Bone marrow (tissue), 2 donors: ENCODE measurements at places on chromosomes 5 and 9.

DNA sequence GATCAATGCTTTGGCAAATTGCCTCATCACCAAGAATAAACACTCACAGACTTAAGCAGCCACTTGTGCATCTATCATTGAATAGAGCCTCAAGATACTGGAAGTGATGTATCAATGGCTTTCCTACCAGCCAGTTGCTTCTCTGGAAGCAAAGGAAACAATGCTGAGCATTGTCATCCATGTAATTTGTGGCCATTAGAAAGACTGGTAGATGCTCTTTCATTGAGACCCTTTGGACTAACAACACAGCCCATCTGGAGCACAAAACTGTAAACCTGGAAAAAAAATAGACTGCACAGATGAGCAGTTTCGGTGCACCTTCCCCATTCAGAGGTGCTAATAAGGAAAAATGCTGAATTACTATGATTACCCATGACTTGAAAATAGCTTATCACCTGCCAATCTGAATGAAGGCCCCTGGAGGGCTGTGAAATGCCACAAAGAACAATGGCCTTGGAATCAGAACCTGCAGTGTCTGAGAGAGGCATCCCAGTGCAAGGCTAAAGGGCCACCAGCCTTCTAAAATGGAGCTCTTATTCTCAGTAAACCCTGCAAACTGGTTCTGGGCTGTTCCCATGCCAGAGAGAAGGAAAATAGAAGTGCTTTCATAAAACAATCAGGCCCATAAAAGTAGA, 127.5 kb downstream of the RFK start:
- DNase-seq = no peak

DNA sequence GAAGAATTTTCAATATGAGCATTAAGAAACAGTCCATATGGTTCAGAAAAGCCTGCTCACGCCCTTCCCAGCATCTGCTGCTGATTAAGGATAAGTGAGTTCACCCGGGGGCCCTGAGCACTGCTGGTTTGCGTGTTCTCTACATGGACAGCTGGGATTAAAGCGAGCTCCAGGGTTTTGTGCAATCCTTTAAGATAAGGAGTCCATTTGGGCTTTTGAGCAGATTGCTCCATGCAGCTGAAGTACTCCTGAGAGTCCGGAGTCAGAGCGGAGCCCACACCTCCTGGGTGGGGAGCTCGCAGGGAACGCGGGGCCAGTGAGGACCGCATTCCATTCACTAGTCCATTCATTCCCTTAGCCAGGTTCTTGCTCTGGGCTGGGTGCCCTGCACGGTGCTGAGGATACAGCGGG, 149.3 kb upstream of the COL5A1 start:
- DNase-seq = no peak

DNA sequence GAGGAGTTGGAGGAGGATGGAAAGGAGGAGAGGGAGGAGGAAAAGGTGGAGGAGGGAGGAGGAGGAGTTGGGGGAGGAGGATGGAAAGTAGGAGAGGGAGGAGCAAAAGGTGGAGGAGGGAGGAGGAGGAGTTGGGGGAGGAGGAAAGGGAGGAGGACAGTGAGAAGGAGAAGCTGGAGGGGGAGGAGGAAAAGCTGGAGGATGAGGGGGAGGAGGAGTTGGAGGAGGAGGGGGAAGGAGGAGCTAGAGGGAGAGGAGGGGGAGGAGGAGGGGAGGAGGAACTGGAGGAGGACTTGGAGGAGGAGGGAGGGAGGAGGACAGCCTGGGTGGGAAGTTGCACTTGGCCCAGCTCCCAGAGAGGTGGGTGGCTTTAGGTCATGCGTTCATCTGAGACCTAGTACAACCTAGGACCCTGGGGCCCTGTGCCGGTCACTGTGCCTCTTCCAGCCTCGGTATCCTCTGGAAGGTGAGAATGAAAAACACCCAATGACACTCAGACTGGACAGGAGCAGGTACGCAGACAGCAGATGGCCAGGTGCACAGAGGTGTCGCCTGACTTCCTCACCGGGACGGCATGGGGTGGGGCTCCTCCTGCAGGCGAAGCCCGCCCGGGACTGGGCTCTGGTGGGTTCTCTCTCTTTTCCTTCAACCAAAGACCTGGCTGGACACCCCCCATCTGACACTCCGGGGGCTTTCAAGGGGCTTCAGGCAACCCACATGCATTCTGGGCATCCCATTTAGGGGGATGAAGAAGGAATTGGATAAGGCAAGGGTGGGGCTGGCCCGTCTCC, 12.2 kb upstream of the SLC2A6 start:
- DNase-seq = no peak

DNA sequence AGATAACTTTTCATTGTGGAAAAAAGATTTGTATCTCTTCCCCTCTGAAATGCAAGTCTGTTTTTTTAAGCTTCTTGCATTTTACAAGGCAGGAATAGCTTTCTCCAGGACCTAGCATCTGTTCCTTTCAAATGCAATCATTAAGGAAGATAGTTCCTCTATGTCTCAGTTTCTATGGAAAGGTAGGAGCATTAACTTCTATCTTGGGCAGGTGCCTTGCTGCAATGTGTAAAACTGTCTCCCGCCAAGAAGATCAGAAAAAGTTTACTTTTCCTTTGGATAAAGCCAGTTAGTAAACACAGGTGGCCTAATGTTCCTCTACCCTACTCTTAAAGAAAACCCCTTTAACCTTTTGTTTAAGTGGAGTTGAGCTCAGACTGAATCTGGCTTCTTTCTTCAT, 560.6 kb upstream of the CYLC2 start:
- DNase-seq = no peak

- no peak for DNase-seq
Observed at GRCh38 chr9:130829762-130830161, 5.3 kb upstream of the ABL1 start.

DNA sequence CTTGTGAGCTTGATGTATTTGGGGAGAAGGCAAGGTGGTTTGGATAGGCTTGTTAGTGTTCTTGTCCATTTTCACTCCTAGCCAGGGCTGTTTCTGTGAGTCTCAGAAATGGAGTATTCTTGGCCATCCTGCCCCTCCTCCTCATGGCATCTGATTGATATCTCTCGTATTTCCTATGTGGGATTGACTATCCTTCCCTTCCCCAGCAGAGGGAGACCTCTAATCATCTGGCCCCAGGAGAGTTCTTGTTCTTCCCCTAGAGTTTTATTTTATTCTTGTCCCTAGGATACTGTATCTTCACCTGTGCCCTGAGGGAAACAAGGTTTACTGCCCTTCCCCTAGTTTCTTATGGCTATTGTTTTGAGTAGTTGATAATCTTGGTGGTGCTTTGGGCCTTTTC, 114.4 kb downstream of the VPS13A start:
- DNase-seq = no peak

DNA sequence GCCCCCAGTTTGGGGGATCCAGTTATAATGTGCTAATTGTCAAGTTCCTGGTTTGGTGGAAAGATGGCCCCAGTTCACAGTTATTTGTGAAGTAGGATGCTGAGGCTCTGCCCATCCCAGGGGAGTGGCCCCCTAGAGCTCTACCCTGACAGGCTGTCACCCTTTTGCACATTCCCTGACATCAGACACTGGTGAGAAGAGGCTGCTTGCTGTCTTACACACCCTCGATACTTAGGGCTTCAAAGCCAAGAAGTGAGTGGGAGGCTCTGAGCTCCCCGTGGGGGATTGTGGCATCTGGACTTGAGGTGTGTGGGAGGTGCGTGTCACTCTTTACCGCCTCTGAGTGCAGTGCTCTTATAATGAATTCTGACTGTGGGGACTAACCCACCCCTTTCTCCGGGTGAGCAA, 168.5 kb downstream of the DOCK2 start:
- DNase-seq = no peak

GRCh38 chr9:133340256-133340655, 4.3 kb upstream of the SURF6 start:
- no peak for DNase-seq

DNA sequence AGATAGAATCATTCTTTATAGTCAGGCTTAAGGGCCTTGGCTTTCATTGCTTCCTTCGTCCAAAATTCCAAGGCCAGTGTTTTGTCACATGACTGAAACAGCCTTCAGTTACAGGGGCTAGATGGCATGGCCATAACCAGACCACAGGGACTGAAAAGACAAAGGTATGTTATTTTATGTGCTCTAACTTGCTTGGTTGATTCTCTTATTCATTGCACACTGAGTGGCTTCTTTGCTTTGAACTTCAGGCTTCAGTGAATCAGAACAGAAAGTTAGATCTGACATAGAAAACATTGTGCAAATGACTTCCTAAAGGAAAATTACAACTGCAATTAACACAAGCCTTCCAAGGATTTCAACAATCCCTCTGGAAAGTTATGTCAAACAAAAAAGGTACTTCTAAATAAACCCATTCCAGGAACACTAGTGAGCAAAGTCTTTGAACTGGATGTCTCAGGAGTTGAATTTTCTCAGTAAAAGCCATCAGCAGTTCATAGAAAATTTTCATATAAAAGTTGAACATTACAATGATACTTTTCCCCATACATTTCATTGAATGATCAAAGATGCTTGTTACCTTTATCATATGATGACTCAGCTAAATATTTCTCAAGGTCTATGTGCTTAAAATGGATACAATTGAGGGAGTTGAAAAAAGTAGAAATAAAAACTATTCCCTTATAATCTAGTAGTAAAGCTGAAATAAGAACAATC, 355.3 kb downstream of the TMEM232 start:
- DNase-seq = no peak

DNA sequence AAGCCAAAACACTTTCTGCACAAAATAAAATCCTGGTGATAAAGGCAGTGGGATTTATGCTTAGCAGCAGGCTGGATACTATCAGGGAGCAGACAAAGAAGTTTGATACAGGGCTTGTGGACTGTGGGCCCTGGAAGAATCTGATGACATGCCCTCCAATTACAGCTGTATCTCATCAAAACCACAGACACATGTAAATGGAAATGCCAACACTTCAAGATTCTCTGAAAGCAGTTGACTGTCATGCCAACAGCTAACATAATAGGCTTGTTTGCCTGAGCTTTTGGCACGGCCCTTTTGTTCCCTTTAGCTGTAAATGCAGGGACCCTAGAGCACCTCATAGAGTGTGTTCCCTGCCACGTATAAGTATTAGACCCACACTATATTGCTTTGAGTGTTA, 114.4 kb downstream of the STK32A start:
- no peak for DNase-seq

- DNase-seq = no peak
Observed at GRCh38 chr9:134335061-134335460, 8.8 kb downstream of the RXRA start.

GRCh38 chr5:8825139-8825757, 720.6 kb downstream of the SEMA5A start:
- DNase-seq = no peak

DNA sequence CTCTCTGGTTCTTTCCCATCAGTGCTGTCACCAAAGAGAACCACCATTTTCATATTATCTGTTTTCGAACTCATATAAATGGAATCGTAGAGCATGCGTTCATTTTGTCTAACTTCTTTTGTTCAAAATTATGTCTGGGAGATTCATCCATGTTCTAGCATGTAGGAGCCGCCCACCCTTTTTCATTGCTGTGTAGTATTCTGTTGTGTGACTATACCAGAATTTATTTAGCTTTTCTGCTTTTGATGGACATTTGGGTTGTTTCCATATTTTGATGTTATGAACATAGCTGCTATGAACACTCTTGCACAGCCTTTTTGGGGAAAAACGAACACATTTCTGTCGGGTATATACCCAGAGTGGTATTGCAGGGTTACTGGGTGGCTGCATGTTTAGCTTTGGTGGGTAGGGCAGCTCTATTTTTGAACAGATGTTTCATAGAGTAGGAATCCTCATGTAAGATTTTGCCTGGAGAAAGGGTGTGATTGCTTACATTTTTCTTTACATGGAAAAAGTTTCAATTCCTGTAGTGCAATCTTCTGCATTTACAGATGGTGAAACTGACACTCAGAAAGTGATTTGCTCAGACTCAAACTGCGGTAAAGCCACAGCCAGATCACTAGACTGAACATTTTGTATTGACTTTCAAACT, 100.2 kb upstream of the IL12B start:
- DNase-seq = no peak
